ENCODE measurements at places on chromosomes 1 and 21. TPM values are rescaled to one million over a fixed set of nuclear protein-coding genes. Genes with fewer than 3 reads are reported as not detected.

Gene SLFNL1
- 0.36 TPM for polyA plus RNA-seq

DNA sequence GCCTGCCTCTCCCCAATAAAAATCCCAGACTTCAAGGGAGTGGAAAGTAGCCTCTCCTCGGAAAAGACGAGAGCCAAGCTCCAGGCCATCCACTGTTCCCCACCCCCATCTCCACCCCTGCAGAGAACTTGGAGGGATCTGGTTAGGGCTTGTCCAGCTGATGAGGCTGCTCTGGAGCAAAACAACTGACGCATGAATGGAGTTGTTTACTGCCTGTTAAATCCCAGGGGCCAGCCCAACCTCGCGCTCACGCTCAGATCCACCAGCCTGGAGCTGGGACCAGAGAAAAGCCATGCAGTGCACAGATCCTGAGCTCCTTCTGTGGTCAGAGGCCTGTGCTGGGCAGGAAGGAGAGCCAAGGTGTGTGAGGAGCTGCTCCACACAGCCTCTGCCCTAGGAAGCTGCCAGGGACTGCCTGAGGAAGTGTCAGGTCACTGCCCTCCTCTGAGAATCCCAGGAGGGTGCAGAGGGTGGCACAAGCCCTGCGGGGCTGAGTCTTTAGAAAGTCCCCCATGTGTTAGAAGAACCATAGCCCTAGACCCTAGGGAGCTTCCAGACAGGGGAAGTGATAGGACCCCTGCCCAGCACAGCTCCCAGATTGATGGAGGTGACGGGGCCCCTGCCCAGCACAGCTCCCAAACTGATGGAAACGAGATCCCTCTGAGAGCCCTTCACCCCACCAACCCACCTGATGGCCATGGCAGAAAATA lies 109.0 kb upstream of the IPO9 start:
- DNase-seq = no peak

GRCh38 chr1:64745181-64745985 lies 508 bp downstream of the RAVER2 start:
- DNase-seq = no peak

GRCh38 chr1:14913482-14914177 lies 239.9 kb upstream of the TMEM51 start:
- no peak for DNase-seq

DNA sequence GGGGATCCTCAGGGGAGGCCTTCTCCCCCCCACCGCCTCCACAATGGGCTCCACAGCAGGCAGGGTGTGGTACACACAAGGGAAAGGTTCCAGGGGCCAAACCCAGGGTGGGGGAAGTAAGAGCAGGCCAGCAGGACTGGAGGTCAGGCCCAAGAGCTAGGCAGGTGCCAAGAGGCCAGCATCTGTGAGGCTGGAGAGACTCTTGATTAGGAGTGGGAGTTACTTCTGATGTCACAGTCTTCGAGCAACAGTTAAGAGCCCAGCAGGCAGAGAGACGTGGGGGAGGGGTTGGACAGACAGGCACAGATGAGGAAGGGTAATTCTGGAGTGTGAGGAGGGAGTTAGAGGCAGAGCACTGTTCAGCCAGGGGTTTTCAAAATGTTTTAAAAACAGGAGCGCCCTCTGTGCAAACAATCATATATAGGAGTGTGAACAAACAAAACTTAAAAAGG lies 55.8 kb downstream of the SLC9A1 start:
- peak; percentile 61 for DNase-seq

Gene GALE
- polyA plus RNA-seq = 41.0 TPM

- DNase-seq = no peak
These were observed 42.3 kb downstream of the AZIN2 start for GRCh38 chr1:33123266-33123665.

DNA sequence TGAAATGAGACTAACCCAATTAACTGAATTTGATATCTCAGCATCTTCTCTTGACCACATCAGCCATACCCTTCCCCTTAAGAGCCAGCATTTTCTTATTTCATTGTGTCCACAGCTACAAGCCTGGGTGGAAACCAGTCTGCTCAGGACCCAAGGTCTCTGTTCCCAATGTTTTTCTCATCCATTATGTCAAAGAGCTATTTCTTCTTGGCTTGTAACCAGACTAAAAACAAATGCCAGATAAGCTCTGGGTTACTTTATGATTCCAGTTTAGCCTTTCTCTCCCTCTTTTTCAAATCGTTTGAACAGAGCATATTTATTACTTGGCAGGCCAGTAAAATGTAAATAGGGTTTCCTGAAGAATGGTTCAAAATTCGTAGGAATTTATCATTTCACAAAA lies 109.3 kb upstream of the SPATA6 start:
- no peak for DNase-seq

GRCh38 chr1:201184307-201185122 lies 6.1 kb upstream of the IGFN1 start:
- no peak for DNase-seq

Gene INAVA
- 34.4 TPM for polyA plus RNA-seq

- DNase-seq = no peak
These were observed 25.2 kb downstream of the VAMP4 start for GRCh38 chr1:171716616-171717015.

DNA sequence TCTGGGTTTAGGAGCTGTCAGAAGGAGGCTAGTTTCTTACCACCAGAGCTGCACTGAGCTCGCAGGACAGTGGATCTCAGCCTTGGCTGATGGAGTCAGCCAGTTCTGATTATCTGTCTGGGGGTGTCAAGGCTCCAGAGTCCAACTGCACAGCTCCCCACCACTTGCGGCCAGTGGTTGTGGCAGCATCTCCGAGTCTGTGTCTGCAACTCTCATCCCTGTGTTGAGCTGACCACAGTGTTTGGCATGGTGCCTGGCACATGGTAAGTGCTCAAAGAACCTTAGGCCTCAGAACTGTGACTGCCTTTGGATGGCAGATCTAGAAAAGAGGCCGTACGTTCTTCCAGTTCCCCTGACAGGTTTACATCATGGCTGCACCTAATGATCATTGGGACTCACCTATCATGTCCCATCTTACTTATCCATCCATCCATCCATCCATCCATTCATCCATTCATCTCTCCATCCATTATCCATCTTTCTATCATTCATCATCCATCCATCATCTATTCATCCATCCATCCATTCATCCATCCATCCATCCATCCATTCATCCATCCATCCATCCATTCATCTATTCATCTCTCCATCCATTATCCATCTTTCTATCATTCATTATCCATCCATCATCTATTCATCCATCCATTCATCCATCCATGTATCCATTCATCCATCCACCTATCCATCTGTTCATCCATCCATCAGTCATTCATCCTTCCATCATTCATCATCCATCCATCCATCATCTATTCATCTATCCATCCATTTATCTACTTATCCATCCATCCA lies 114.5 kb downstream of the CRYAA start:
- DNase-seq = no peak
